ENCODE measurements at places on chromosomes 4 and X.

GRCh38 chrX:71992711-71993110 lies 82.1 kb downstream of the NHSL2 start:
- DNase-seq: no peak

DNA sequence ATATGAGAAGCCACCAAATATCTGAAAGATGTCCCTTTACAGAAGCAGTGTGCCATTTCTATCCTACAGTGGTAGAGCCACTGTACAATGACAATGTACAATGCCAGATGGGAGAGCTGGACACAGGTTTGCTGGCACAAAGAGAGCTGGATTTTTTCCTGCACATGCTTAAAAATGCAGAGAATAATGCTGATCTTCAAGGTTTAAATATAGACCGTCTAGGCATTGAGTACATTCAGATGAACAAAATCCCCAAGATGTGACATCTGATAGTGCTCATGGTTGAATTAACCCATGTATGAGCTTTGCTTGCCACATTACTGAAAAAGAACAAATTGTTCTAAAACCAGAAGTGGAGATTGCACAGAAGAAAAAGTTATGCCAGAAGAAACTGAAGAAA lies 11.7 kb downstream of the ADGRL3 start:
- no peak for DNase-seq

DNA sequence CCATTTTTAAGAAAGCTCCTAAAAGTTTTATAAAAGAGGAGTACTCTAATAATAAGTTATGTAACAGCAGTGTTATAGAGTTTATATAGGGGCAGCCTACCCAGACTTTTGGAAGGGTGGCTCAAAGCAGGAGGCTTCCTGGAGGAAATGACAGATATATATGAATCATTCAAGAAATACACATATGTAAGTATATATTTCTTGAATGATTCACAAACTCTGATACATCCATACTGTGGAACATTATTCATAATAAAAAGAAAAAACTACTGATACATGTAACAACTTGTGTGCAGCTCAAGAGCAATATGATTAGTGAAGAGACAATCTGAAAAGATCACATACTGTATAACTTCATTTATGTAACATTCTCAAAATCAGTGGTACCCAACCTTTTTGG lies 166.2 kb downstream of the WDFY3 start:
- DNase-seq: peak; percentile 15

DNA sequence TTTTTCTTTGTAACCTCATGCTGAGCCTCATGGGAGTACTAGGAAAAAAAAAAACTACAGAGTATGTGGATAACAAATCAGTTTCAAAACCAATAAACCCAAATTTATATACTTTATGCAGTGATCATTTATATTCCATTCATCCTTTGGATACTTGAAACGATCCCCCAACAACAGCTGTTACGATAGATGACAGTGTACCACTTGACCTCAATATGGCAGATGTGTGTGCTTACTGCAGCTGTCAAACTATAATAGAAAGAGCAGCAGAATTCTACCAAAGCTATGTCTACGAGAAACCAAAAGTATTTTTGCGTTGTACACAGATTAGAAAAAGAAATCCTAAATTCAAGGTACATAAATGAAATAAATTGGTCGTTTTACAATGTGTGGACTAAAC lies 337.8 kb downstream of the PDGFC start:
- no peak for DNase-seq

DNA sequence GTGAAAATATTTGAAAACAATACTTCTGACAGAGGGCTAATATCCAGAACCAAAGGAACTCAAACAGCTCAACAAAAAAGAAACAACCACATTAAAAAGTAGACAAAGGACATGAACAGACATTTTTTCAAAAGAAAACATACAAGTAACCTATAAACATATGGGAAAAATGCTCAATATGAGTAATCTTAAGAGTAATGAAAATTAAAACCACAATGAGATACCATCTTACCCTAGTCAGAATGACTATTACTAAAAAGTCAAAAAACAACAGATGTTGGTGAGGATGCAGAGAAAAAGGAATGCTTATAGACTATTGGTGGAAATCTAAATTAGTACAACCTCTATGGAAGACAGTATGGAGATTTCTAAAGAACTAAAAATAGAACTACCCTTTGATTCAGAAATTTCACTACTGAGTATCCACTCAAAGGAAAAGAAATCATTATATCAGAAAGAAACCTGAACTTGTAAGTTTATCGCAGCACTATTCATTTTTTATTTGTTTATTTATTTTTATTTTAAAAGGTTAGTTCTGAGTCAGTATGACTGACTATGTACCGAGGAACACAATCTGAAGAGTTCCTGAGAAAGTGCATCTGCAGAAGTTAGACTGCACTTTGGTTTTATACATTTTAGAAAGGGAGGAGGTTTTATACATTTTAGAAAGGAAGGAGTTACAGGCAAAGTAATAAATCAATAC lies 231.3 kb downstream of the INPP4B start:
- DNase-seq: peak; percentile 6

DNA sequence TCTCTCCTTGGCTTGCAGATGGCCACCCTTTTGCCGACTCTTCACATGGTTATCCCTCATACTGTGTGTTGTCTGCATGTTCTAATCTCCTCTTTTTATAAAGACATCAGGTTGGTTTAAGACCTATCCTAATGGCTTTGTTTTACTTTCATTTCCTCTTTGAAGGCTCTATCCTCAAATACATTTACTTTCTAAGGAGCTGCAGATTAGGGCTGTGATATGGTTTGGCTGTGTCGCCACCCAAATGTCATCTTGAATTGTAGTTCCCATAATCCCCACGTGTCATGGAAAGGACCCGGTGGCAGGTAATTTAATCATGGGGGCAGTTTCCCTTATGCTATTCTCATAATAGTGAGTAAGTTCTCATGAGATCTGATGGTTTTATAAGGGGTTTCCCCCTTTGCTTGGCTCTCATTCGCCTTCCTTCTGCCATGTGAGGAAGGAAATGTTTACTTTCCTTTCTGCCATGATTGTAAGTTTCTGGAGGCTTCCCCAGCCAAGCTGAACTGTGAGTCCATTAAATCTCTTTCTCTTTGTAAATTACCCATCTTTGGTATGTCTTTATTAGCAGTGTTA lies 204.5 kb downstream of the RELL1 start:
- no peak for DNase-seq

GRCh38 chrX:94288972-94289371 lies 615.0 kb downstream of the FAM133A start:
- DNase-seq: no peak

- DNase-seq: no peak
These were observed 75.7 kb downstream of the FAM47C start for GRCh38 chrX:37083880-37084279.

- DNase-seq: no peak
These were observed 66.1 kb downstream of the MAGEA10 start for GRCh38 chrX:152072236-152072635.

- no peak for DNase-seq
These were observed 72.5 kb downstream of the PRPS1 start for GRCh38 chrX:107700790-107701189.

DNA sequence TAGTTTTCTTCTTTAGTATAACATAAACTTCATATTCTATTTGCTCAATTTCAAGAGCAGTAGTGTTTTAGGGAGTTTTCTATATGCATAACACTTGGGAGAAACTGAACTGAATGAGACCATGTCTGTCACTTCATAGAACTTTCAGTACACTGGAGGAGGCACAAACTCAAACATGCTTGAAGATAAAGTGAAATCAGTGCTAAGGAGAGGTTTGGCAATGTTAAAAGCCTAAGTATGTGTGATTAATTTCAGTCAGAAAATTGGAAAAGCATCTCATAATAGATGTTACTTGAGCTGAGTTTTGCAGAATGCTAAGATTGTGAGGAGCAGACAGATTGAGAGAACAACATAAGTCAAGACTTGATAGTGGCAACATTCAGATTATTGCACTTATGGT lies 411.2 kb upstream of the HS3ST1 start:
- DNase-seq: no peak

DNA sequence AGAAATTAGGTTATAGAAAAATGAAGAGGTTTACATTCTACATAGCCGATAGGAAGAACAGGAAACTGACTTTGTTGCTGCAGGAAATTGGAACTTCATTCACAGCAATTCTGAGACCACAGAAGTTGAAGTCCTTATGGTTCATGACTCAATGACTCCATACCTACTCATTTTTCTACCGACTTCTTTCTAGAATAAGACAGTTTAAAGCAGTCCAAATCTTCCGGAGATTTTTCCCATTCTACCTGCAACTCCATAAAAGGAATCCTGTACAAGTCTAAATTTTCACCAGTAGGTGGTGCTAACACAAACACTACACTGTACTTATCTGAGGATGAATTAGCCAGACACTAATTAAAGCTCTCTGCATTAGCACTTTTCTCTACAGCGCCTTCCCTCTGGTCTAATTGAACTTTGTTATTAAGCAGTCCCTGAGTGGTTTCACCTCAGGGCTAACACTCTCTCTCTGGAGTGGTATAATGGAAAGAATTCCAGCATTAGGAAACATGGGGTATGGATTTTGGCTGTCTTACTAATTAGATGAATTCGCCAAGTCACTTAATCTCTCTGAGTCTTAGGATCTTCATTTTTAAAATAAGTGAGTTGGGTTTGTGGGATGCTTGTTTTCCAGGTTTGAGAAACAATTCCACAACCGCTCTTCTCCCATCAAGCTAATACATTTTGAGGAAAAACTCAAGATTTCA lies 167.9 kb downstream of the SMIM20 start:
- no peak for DNase-seq
